ENCODE measurements at places on chromosomes 11 and 22.

DNA sequence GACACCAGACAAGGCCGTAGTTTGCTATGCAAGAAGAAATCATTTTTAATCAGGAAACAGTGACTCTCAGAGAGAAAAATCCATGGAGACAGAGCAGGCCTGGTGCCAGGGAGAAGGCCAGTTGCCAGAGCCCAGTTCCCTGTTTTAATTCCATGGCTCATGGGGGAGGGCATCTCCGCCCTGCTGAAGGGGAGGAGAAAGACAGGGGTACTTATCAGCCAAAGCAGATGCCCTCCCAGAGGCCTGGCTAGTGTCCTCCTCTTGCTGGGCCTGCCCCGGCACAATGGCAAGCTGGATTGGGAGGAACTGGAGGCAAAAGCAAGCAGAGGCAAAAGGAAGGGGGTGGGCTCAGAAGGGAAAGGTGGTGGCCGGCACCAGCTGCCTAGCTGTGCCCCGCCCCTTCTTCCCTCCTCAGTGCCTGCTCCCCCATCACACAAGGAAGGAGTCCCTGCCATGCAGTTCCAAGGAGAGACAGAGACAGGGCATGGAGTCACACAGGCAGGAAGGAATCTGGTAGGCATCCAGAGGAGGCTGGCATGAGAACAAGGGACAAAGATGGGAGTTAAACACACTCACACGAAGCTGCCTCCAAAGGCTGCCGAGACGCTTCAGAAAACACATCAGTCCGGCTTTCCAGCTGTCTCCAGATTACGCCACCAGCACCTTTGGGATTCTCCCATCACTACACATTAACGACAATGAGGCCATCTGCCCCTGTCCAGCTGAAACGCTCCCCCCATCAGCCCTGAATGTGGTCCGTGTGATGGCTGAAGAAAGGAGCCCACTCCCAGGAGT lies 591.8 kb downstream of the BUD13 start:
- DNase-seq, result no peak

DNA sequence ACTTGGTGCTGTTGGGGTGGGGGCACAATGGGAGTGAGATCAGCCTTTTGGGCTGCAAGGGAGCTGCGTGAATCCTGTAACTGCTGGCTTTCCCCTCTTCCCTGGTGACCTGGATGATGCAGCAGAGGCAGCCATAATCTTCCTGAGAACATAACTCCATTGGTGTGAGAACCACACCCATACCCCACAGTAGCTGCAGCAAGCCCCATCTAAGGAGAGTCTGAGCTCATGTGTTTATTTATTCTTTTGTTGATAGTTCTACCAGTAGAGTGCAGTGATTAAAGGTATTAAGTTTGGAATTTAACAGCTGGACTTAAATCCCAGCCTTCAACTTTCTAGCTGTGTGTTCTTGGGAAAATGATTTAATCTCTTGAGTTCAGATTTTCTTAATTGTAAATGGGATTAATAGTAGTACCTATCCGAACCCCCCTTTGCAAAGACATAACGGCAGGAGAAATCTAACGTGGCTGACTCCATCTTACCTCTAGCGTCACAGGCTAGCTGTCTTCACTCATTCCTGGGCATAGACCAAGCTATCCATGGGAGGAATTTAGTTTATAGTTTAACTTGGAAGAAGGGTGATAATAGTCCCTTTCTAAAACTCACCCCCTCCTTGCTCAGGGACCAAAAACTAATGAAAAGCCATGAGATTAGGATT lies 385.0 kb upstream of the DDI1 start:
- DNase-seq, result no peak

DNA sequence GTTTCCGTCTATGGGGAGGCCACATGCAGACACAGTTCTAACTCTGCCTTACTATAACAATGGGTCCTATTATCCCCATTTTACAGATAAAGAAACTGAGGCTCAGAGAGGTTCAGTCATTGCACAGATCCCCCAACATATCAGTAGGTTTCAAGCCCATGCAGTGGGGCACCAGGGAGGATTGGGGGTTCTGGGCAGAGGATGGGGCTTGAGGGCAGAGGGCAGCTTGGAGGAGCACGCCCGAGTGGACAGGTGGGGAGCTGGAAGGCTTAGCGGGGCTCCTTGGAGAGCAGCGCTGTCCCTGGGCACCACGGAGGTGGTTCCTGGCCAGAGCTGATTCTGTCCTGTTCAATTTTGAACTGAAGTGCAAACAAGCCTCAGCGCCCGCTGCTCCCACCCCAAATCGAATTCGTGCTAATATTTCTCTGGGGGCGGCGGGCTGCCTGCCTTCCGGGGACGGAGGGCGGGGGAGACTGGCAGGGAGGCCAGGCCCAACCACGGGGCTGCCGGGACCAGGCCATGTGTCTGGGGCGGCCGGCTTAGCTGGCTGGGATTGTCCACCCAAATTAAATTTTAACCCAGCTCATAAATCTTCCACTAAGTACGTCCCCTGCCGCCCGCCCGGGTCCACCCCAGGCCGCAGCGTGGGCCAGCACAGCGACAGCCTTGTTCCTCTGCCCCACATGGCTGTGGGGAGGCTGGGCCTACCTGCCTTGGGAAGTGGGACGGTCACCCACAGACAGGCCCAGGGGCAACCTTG lies 49.4 kb downstream of the FLRT1 start:
- DNase-seq, result no peak

- peak; percentile 15 for DNase-seq
These were observed 6.4 kb downstream of the FADS2 start for GRCh38 chr11:61834278-61835048.

DNA sequence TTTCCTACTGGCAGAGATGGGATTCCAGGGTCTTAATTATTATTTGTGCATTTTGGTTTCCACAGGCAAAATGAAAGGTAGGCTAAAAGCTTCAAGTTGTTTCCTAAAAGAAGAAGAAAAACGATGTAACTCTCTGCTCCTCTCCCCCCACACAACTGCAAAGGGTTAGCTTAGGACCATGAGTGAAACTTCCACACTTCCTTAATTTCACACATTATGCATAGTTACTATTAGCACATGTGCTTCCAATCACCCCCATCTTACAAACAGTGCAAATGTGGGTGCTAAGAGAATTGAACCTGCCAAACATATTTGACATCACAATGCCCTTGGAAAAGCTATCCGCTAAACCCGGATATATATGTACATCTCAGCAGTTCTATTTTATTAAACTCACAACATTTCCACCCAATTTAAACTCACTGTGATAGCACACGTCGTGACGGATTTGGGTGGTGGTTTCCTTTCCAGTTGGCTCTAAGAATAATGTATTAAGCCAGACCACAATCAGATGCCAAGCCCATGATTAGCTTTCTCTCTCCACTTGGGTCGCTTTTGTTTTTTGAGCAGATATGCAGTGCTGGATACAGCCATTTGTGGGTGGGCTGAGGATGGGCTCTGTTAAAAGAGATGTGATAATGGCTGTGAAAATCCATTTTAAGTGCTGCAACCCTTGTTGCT lies 245.0 kb upstream of the POU2AF2 start:
- DNase-seq, result no peak

- DNase-seq, result no peak
These were observed 68.1 kb upstream of the BID start for GRCh38 chr22:17842386-17842785.

- DNase-seq, result no peak
These were observed 1.4 kb upstream of the SIGIRR start for GRCh38 chr11:416051-416756.

DNA sequence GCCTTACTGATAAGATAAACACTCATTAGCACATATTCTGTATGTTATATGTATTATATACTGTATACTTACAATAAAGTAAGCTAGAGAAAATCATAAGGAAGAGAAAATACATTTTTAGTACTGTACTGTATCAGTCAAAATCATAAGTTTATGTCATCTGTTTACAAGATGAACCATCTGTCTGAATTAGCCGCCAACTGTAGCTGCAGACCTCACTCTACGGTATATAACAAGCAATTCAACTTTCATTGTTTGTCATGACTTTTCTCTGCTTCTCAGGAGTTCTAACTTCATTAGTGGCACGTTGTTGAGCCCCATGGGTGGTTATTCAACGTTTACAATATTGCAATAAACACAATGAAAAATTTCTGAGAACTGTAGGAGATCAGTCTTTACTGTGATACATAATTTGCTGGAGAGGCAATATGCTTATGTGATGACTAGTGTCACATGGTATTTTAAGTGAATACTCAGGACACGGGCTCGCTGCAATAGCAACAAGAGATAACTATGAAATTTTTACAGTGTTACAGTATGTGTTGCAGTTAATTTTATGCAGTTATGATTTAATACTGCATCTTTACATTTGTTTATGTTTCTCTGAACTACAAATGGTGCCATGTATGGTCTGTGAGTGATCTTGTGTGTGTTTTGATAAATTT lies 132.2 kb upstream of the CTSC start:
- no peak for DNase-seq

- no peak for DNase-seq
These were observed 18.9 kb downstream of the EXPH5 start for GRCh38 chr11:108574675-108575074.

DNA sequence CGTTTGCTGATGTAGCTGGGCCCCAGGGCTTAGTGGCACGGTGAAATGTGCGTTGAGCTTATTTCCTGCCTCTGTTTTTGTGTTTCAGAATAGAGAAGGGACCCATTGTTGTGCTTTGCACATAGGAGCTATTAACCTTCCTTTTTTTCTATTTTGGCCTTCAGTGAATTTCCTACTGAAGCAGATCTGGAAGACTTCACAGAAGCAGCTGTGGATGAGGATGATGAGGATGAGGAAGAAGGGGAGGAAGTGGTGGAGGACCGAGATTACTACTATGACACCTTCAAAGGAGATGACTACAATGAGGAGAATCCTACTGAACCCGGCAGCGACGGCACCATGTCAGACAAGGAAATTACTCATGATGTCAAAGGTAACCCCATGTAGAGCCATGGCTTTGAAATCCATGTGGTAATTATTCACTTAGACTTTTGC lies 37.4 kb upstream of the ST14 start:
- no peak for DNase-seq

GRCh38 chr11:123475469-123475868 lies 45.4 kb downstream of the GRAMD1B start:
- DNase-seq, result no peak

DNA sequence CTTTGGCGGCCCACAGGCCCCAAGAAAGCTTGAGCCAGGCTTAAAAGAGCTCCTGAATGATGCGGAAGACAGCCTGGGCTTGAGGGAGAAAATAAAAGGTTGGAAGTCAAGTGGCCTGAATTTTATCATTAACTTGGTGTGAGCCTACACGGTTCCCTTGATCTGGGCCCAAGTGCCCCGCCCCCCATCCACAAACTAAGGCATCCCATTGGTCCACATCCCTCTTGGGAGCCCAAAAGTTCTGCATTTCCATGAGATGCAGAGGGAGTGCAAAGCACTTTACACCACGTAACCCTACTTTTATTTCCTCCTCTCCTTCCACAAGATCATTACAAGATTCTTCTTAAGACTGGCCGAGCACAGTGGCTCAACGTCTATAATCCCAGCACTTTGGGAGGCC lies 22.2 kb downstream of the LARGE1 start:
- no peak for DNase-seq

- no peak for DNase-seq
These were observed 1.6 kb upstream of the THOC5 start for GRCh38 chr22:29555065-29555644.

GRCh38 chr11:63518548-63518947 lies 12.7 kb downstream of the LGALS12 start:
- no peak for DNase-seq

- DNase-seq, result no peak
These were observed 18.6 kb downstream of the TSKU start for GRCh38 chr11:76801736-76802135.

GRCh38 chr11:77687088-77687487 lies 49.5 kb upstream of the CLNS1A start:
- no peak for DNase-seq

DNA sequence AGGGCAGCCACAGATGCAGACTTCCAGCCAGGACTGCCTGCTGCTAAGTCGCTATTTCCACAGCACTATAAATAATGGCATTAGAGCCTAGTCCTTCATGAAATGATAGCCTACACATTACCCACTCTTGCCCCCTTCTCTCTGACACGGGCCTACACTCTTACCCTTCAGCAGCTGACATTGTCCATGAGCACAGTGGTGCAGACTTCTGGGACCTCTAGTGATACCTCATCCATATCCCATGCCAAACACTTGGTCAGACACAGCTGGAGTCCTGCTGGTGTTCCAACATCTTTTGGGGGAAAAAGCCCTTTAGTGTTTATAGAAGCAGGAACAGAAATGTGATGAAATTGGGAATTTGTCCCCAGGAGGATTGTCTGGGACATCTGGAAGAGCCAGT lies 43.4 kb upstream of the RAB1B start:
- DNase-seq, result no peak

- no peak for DNase-seq
These were observed 20.2 kb downstream of the RFPL1 start for GRCh38 chr22:29458551-29458950.

- no peak for DNase-seq
These were observed 15.0 kb downstream of the NEAT1 start for GRCh38 chr11:65437436-65438227.

- no peak for DNase-seq
These were observed 252.3 kb upstream of the TBCEL start for GRCh38 chr11:120771551-120772060.

DNA sequence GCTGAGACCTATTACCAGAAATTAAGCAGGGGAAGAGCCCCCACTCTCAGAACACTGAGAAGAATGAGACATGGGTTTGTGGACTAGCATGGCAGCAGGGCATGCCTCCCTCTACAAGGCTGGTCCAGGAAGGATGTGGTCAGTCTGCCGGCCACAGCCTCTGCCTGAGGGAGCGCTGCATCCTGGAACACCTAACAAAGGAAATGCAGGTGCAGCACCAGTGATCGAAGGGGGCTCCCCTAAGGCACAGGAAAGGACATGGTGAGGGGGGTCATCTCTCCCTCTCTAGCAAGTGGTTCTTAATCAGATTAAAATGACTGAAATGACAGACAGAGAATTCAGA lies 40.6 kb upstream of the ARL14EP start:
- no peak for DNase-seq

- DNase-seq, result no peak
These were observed 5.8 kb downstream of the MGAT3 start for GRCh38 chr22:39462443-39463221.

GRCh38 chr11:111770581-111771134 lies 4.5 kb upstream of the PPP2R1B start:
- DNase-seq, result no peak

DNA sequence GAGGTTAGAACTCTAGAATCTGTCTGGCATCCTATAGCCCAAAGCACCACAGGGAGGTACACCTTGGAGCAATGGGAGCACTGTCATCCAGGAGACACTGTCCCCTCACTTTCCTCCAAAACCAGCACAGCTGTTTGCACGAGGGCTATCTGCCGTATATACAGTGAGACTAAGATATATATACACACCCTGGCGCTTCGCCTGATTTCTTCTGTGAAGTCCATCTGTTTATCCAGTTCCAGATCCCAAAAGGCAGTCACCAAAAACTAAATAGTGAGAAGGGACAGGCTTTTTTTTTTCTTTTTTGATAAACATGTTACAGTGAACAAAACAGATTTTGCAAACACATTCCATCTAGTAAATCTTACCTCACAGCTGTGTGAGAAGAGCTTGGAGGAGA lies 68.5 kb downstream of the ARFGAP2 start:
- DNase-seq, result no peak
